ENCODE measurements at places on chromosomes 7 and 10.
A peak's percentile ranks its signal among the peaks of the same experiment; 100 is the strongest.

DNA sequence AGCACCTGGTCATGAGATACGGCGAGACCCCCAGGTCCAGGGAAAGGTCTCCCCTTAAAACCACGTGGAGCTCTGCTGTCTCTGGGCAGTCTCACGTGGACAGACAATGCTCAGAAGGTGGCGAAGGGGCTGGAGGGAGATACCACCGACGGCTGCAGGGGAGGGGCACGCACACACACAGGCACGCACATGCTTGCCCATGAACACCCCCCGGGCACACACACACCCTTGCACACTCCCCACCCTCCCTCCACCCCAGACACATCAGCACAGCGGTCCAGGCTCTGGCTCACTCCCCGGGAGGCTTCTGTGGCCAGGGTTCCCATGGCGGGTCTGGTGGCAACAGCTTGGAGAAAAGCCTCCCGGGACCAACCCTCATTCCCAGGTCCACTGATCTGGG is 52.4 kb upstream of the TNRC18 start:
- no peak for DNase-seq

- no peak for DNase-seq
These were observed 257.1 kb downstream of the GLI3 start for GRCh38 chr7:41979834-41980307.

GRCh38 chr10:83816942-83817341 is 322.4 kb upstream of the GHITM start:
- no peak for DNase-seq

GRCh38 chr10:132059760-132060508 is 5.8 kb upstream of the JAKMIP3 start:
- no peak for DNase-seq

- peak; percentile 87 for DNase-seq
These were observed at the start of gene SAMD8 for GRCh38 chr10:75111365-75111906. TSS of gene SAMD8 (plus strand) at chr10:75111656. CDS start at chr10:75150529, 38,873 bp downstream.

- DNase-seq, result no peak
These were observed 34.1 kb upstream of the TSPAN33 start for GRCh38 chr7:129110258-129110981.

- DNase-seq, result no peak
These were observed 12.9 kb downstream of the ZYX start for GRCh38 chr7:143394068-143394467.
